ENCODE measurements at places on chromosomes 3 and 15.

GRCh38 chr15:42021593-42021992, 751 bp upstream of the PLA2G4E start:
- DNase-seq = no peak

GRCh38 chr3:187016639-187017345, 86.5 kb downstream of the ST6GAL1 start:
- no peak for DNase-seq

DNA sequence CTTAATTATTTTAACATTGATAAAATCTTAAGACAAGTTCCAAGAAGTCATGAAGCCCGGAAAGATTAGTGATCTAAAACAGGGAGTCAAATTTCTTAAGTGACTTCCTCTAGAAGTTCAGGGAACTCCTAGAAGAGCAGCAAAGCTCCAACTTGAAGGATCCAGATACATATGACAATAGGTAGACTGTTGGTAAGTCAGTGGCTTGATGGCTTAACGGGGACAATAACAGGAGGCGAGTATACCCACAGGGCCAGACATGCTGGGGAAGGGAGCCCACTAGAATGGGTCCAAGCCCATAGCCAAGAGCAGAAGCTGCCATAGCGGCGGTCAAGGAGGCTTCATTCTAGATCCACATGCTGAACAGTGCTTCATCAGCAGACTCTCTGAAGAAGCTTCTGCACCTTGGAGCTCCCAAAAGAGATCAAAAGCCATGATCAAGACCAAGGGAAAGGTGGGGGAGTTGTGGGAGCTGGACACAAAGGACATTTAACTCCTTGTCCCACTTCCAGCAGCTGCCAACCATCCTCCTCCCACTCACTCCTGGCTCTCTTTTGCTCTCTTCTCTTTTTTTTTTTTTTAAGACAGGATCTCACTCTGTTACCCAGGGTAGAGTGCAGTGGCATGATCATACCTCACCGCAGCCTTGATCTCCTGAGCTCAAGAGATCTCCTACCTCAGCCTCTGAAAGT, 10.2 kb upstream of the CA12 start:
- no peak for DNase-seq

GRCh38 chr15:57540736-57541135, 51.0 kb upstream of the MYZAP start:
- no peak for DNase-seq

DNA sequence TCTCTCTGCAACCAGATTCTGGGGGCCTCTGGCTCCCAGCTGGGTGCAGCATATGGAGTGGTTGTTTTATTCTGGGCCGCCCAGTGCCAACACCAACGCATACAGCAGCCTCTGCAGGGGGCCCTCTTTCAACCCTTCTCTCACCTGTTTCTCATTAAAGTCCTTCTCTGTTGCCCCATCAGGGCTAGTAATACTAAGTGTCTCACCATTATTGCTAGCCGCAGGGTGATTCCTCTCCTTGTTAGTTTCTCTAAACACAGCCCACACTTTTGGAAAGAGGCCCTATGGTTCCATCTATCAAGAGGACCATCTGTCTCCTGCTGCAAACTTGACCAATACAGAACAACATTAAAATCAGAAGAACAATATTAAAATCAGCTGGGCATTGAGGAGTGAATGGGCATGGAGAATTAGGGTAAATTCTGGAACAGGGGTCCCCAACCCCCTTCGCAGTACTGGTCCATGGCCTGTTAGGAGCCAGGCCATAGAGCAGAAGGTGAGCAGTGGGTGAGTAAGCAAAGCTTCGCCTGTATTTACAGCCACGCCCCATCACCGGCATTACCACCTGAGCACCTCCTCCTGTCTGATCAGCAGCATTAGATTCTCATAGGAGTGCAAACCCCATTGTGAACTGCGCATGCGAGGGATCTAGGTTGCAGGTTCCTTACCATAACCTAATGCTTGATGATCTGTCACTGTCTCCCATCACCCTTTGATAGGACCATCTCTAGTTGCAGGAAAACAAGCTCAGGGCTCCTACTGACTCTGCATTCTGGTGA, 36.5 kb downstream of the ALS2CL start:
- DNase-seq = no peak

DNA sequence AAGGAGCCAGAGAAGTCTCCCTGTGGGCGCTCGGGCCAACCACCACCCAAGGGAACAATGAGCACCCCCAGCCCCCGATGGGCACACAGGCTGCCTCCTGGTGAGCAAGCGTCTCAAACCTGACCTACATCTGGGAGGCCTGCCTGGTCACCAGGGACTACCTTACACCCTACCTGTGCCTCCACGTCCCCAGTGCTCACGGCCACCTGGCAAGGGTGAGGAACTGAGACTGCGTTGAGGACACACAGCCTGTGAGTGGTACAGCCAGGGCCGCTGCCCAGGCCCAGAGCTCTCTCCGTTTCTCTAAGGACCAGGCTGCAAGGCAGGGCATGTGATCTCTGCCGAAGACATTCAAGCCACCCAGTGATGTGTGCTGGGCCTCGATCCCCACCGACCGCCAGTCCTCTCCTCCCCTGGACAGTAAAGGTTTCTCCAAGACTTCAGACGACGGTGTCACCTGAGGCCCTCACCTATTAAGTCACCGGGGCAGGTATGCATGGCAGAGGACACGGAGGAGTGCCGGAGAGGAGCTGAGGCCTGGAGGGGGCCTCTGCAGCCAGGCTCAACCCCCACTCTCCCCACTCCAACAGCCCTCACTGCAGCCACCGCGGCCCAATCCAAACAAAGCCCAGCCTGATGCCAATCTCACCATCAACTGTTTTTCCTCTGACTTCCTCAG, 2.8 kb downstream of the GOLGA8A start:
- DNase-seq = no peak

DNA sequence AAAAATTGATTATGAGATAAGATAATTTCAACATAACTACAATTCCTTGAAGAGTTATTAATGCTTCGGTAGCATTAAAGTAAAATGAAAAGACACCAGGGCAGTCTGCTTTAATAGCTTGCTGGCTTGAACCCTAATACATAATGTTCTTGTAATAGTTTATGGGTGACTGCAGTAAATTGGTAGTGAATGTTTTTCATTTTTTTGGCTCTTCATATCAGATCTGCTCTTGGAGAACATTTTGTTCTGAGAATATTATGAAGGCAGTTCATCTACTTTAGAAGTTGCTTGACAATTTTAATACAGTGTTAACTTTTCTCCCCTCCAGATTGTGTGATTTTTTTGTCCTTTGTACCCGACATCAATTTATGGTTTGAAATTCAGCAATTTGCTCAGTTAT, 128.4 kb downstream of the ZBTB20 start:
- no peak for DNase-seq

- DNase-seq = no peak
These were observed 68.0 kb upstream of the ARL8B start for GRCh38 chr3:5054098-5054497.

DNA sequence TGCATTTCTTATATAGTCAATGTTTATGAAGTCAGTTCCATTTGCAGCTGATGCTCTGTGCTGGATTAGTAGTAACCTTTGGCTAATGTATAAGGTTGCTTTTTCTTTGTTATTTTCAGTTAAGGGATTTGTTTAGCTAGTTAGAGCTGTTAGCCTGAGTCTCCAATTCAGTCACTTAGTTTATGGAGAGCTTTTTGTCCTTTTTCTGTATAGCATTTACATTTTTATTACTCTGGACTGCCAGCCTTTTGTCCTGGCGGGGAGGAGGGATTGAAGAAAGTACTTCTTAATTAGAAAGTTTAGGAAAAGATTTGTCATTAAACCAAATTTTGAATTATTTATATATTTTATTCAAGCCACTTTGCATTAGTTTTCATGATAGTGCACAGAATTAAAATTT, 52.0 kb downstream of the DNAJC13 start:
- DNase-seq = no peak

DNA sequence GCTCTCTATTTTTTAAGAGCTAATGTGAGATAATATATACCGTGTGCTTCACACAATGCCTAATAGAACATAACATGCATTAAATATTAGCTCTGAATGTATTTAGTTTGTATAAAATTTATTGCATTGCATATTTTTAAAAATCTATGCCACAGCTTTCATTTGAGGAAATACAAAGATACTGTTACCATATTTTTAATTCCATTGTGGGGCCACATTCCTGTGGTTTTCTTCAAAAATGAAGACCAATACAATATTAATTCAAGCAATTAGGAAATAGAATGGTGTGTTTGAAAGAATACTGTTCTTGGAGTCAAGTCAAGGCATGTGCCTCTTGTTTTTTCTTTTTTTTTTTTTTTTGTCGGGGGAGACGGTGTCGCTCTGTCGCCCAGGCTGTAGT, 95.4 kb upstream of the CADPS start:
- no peak for DNase-seq

Measured in T-helper 17 cell (primary cell).